Adipocyte (in vitro differentiated cells): ENCODE measurements at places on chromosomes 12 and 14.

GRCh38 chr12:47388712-47389111 is 309.0 kb upstream of the AMIGO2 start:
- no peak for DNase-seq

DNA sequence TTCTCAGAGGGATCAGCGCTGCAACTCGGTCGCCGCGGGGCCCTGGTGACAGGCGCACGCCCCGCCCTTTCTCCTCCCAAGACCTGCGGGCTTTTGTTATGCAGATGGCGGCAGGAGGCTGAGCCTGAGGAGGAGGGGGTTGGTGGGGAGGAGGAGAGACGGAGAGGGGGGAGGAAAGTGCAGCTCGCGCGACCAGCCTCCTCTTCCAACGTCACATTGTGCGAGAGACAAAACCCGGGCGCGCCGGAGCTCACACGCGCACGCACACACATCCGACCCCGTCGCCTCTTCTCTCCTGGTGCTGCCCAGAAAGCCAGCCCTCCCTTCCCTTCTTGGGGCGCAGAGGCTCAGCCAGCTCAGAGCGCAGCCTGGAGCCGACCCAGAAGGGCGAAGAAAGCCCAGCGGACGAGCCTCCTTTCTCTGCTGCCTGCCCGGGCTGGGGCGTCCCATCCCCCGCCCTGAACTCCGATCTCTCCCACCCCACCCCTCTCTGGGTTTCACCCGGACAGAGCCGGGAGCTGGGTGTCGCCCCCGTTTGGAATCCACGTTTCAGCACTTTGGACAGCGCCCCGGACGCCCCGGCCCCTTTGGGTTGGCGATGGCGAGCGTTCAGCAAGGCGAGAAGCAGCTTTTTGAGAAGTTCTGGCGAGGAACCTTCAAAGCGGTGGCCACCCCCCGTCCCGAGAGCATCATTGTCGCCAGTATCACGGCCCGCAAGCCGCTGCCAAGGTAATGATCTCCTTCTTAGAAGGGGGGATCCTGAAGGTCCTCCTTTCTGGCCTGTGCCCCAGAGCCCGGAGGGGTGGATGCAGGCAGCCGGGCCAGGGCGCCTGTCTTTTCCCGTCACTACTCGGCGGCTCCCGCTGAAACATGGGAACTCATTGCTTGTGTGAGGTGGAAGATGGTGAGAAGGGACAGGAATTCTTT is at the start of gene SRRM4:
TSS of gene SRRM4 (plus strand) at position 257 of the 927 bp plus-strand sequence. CDS start at position 599, 342 bp downstream.
- no peak for DNase-seq

GRCh38 chr14:23492618-23493272 is 23.2 kb downstream of the NGDN start:
- peak; percentile 12 for DNase-seq

DNA sequence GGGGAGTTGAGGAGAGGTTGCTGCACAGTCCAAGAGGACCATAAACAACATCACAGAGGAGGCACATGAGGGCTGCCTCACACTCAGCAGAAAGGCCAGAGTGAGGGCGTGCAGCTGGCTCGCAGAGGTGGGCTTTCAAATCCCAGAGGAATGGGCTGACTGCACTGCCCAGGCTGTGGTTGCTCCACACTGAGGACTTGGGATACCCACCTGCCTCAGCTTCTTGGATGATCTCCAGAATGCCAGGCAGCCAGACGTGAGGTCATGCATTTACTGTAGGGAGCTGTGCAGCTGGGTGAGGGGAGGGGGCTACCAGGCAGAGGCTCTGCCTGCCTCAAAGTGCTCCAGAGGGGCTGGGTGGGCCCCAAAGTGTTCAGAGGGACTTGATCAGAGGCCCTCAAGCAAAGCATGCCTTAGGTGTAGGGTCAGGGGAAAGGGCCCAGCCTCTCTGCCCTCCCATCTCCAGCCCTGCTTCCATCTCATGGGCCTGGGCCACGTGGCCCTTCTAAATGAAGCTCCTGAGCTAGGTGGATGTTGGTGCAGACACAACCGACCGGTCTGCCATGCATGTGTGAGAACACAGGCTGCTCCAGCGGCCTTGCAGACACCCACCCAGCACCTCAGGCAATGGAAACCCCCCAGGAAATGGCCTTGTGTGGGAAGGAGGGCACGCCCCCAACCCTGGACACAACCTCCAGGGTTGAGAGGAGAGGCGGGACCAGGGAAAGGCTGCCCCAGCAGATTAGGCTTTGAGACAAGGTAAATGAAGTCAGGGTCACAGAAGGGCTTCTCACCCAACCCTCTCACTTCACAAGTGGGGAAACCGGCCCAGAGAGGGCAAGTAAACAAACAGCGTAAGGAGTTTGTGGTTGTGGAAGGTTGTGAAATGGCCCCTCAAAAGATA is 90.8 kb downstream of the NTF3 start:
- DNase-seq: no peak

GRCh38 chr14:23365732-23366425 is 907 bp upstream of the EFS start:
- peak; percentile 90 for DNase-seq

DNA sequence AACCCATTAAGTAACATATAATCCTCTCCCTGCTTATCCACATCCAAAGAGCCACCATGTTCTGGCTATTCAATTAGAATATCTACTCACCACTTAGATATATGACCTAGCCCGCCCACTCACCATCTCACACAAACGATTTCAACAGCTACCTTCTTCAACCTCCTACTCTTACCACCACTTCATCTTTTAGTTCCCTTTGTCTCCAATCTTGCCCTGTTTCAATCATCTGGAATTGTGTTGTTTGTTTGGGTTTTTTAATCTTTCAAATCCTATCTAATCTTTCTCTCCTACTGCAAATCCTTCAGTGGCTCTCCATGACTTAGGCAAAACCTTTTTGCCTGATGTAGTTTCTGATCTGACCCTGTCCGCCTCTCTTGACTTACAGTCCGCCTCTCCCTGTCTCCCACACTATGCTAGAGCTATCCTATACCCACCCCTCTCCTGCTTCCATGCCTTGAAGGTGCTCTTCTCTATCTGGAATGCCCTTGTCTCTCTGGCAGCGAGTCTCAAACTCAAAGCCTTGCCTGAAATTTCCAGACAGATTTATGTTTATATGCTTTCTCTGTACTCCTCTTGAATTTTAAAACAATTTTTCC is 161.0 kb upstream of the CRY1 start:
- DNase-seq: no peak

- no peak for DNase-seq
Observed at GRCh38 chr12:94165138-94165537, 16.8 kb downstream of the PLXNC1 start.

DNA sequence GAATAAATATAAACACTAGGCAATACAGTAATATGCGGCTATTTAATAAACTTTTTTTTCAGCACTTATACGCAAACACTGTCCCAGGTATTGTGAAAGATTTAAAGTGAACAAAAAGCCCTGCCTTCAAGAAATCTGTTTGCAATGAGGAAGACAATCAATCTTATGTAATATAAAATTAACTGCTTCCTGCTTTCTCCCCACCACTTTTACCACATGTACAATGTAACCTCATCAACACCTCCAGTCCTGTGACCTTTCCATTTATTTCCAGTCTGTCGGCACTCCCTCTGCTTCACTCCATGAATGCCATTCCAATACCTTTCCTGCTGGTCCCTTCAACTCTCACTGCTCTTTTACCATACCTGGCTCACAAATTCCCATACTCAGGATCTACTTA is 10.5 kb downstream of the SNX6 start:
- no peak for DNase-seq

DNA sequence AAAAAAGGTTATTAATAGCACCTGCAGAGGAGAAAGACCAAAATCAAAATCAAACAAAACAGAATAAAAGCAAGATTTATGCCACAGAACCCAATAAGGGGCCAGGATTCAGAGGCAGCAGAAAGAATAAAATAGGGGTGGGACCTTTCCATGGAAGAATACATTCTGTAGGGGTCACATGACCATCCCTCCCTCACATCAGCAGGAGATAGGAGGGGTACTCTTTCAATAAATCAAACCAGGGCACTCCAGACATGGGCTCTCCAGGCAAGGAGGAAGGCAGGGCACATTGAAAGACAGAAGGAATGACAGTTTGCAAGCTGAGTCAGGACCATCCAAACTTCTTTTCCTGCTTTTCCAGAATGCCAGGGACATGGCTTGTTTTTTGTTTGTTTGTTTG is 39.8 kb downstream of the OTX2 start:
- DNase-seq: no peak

DNA sequence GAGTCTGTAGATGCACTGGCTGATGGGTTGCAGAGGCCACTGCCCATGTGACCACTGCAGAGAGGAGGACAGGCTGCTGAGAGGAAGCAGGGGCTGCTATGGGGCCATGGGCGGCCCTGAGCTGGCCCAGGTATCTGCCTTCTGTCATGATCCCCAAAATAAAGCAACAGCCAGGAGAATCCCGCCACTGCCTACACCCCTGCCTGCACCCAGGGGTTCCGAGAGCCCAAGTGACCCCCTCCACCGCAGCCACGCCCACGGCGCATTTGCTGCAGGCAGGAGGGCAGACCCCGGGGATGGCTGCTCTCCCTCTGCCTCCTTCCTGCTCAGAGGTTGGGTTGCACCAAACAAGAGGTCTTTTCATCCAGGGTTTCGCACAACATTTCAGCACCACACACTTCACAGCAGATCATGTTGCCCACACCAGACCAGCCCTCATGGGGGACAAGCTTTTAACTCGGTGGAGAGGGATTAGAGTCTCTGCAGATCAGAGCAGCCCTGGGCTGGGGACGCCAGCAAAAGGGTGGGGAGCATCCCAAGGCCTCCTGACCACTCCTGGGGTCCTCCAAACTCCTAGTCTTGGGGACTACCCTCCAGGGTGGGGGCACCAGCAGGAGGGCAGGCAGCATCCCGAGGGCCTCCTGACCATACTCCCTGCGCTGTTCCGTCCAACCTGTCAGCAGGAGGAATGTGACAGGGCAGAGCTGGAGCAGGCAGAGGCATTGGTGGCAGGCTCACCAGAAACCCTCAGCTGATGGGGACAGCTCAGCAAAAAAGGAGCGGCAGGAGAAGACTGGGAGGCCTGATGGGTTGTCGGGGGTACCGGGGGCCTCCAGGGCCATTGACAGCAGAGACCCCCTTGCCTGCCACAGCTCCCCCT is 14.1 kb downstream of the CCDC85C start:
- DNase-seq: no peak

DNA sequence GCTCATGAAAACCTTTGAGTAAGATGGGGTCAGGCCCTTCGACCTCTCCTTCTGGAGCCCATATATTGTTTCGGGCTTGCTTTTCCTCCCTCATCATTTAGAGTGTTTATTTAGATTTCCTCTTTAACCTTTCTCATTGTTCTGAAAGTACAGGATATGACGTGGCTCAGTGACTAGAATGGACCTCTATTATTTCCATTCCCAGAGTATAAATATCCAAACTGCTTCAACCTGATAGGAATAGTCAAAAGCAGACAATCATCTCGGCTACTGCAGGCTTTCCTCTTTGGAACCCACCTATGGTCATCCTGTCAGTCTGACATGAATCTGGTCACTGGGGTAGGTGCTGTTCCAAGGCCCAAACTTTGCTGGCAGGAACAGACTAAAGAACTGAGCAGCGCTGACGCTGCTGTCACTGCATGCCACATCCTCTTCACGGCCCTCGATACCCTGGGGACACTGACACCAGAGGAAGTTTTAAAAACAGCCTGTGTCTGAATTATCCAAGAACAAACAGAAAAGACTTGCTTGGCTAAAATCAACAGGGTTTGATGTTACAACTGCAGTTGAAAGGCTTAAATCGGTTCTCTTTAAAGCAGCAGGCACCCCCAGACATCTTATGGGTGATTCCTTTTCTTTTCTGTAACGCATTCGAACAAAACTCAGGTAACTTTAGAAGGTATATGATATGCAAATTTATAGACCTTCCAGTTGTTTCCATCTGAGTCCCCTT is 5.0 kb upstream of the DDX47 start:
- peak; percentile 42 for DNase-seq

GRCh38 chr12:26028953-26029735 is 70.7 kb downstream of the RASSF8 start:
- peak; percentile 86 for DNase-seq

DNA sequence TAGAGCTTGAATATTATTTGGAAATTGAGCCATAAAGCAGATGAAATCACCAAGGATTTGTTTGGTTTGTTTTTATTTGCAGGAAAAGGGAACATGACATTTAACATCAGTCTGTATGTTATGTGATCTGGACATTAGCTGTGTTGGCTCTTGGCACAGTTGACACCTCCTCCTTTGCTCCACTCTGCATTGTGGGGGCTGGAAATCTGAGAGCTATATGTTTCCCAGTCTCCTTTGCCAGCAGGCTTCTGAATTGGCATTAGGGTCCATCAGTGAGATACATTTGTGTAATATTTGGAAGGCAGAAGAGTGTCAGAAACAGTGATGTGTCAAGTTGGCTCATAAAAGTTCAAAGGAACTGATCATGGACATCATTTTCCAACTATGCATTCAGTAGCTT is 322.1 kb upstream of the ATP2B1 start:
- DNase-seq: no peak
